Activated CD4-positive, alpha-beta T cell treated with anti-CD3 and anti-CD28 coated beads, Interleukin-2, amount 10 ng/mL, durations not matched to agents 7 days and 5 days (primary cell): ENCODE measurements at places on chromosomes 2 and 18.
A peak's percentile ranks its signal among the peaks of the same experiment; 100 is the strongest.

GRCh38 chr18:67794521-67794920, 278.0 kb upstream of the DSEL start:
- no peak overlapping the region for H3K4me3 ChIP-seq
- DNase-seq, result no peak
- H3K36me3 ChIP-seq, result no peaks in the 10 kb centered on the region
- no peaks in the 10 kb centered on the region for H3K27me3 ChIP-seq

GRCh38 chr2:195590861-195591205, 66.2 kb upstream of the SLC39A10 start:
- no peak overlapping the region for H3K27ac ChIP-seq
- H3K4me1 ChIP-seq, result peaks cover 20% of the 10 kb centered on the region
- no peak overlapping the region for H3K4me3 ChIP-seq
- H3K27me3 ChIP-seq, result no peaks in the 10 kb centered on the region
- DNase-seq, result no peak

DNA sequence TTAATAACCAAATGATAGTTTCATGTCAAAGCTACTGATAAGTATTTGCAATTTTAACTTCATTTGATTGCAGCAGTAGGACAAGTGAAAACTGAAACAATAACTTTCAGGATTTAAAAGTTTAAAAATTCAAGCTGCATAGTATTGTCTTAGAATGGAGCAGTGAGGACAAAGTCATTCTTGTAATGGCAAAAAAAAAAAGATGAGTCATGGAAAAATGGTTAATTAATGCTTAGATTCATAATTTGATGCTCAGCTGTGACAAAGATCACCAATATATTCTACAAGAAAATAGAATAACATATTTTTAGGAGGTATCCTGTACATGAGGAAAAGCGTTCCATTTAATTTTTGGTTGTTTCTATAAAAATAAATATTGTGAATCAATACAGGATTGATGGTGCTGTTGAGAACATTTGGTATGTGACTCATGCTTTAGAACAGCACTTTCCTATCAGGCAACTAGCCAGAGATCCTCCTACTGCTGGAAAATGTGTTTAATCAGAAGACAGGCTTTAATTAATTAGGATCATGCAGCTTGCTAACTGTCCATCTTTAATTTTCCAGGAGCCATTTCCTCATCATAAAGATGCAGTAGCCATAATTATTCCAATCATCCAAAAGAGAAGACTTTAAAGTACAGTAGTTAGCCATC, 239.0 kb upstream of the MMADHC start:
- H3K36me3 ChIP-seq, result no peaks in the 10 kb centered on the region
- no peak for DNase-seq
- no peaks in the 10 kb centered on the region for H3K4me1 ChIP-seq
- no peak overlapping the region for H3K27ac ChIP-seq
- H3K27me3 ChIP-seq, result no peaks in the 10 kb centered on the region

DNA sequence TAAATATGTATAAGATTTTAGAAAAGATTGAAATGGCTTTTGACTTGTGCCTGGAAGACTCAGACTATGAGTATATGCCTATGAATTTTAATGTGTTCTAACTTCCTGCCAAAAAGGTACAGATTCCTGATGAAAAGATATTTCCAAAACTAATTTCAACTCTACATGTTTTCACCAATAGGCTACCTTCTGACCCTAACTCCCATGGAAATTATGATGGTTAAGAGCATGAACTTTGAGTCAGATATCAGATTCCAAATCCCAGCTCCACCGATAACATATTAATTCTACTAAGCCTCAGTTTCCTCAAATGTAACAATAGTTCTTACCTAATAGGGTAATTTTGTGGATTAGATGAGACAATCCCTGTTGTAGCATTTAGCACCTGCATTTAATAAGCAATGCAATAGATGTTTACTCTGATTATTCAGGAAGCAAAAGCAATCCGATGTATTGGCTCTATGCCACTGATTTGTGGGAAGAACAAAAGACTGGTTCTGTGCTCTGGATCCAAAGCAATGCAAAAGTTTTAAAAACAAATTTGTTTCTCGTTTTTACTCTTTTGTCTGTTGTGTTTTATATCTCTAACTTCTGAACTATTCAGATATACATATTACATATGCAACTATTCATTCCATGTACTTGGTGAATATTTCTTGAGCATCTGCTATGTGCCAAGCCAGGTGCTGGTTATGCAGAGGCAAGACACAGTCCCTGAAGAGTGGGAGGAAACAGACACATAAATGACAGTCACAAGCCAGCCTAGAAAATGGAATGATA, 115.4 kb downstream of the GATA6 start:
- H3K4me3 ChIP-seq, result no peak overlapping the region
- H3K36me3 ChIP-seq, result no peaks in the 10 kb centered on the region
- H3K27me3 ChIP-seq, result peaks cover 2% of the 10 kb centered on the region
- DNase-seq, result no peak
- H3K4me1 ChIP-seq, result no peaks in the 10 kb centered on the region
- H3K27ac ChIP-seq, result no peak overlapping the region

GRCh38 chr18:49017813-49018553, 67.2 kb upstream of the SMAD7 start:
- no peaks in the 10 kb centered on the region for H3K36me3 ChIP-seq
- DNase-seq, result no peak
- H3K4me3 ChIP-seq, result no peak overlapping the region
- H3K27me3 ChIP-seq, result no peaks in the 10 kb centered on the region
- no peak overlapping the region for H3K27ac ChIP-seq

GRCh38 chr2:150624001-150624401, 136.5 kb upstream of the RND3 start:
- H3K4me1 ChIP-seq, result no peaks in the 10 kb centered on the region
- no peak for DNase-seq
- H3K4me3 ChIP-seq, result no peak overlapping the region
- H3K27me3 ChIP-seq, result no peaks in the 10 kb centered on the region
- no peak overlapping the region for H3K27ac ChIP-seq
- H3K36me3 ChIP-seq, result no peaks in the 10 kb centered on the region

DNA sequence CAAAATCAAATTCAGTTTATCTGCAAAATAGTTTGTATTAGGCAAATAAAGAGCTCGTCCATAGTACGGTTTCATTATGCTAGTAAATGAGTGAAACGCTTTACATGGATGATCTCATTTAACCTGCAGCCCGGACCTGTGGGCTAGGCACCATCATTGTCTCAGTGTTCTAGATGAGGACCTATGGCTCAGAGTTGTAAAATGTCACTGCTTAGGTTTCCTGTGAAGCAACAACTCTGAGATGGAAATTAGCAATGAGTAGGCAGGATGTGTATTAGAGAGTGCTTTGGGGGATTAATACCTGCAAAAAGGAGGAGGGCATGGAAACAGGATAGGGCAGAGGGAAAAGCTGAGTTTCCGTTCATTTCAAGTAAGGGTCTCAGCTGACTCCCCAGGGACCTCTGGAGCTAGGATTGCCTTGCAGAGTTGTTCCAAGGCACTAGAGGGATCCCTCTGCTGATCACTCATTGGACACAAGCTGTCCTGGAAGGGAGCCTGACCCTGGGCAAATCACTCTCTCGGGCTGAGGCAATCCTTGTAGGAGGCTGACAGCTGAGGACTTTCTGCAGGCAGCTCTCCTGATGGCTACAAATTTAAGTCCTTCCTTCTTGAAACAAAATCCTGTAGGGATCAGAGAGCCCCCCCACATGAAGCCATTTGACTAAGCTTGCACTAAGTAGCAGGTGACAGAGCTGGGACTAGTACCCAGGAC, 58.8 kb upstream of the SIX2 start:
- H3K36me3 ChIP-seq, result no peaks in the 10 kb centered on the region
- H3K4me1 ChIP-seq, result no peaks in the 10 kb centered on the region
- H3K4me3 ChIP-seq, result no peak overlapping the region

GRCh38 chr2:145431181-145431951, 911.4 kb upstream of the ZEB2 start:
- peaks cover 22% of the 10 kb centered on the region for H3K27me3 ChIP-seq
- H3K4me3 ChIP-seq, result no peak overlapping the region
- H3K27ac ChIP-seq, result no peak overlapping the region
- no peak for DNase-seq

DNA sequence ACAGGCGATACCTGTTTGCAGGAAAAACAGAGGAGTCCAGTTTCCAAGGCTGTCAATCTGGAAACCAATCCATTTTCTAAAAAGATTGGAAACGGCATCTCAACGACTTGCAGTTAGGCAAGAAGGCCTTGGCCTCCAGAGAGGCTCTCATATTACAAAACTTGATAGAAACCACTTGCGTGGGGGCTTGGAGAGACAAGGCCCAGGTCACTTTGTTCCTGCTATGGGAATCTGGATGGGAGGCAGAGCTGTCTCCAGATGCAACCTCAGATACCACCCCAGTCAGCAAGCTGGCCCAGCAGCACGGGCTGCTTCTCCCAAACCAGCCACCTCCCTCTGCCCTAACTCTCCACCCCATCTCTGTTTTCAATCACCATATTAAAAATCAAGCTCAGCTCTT, 298.8 kb downstream of the TNS1 start:
- H3K27me3 ChIP-seq, result peaks cover 6% of the 10 kb centered on the region
- no peak for DNase-seq
- H3K4me3 ChIP-seq, result no peak overlapping the region
- no peaks in the 10 kb centered on the region for H3K36me3 ChIP-seq
- no peaks in the 10 kb centered on the region for H3K4me1 ChIP-seq

- H3K36me3 ChIP-seq, result no peaks in the 10 kb centered on the region
- peaks cover 9% of the 10 kb centered on the region for H3K4me1 ChIP-seq
- no peak overlapping the region for H3K27ac ChIP-seq
- no peak for DNase-seq
- H3K27me3 ChIP-seq, result peaks cover 5% of the 10 kb centered on the region
Observed at GRCh38 chr2:217656316-217656715, 346.5 kb downstream of the TNS1 start.

DNA sequence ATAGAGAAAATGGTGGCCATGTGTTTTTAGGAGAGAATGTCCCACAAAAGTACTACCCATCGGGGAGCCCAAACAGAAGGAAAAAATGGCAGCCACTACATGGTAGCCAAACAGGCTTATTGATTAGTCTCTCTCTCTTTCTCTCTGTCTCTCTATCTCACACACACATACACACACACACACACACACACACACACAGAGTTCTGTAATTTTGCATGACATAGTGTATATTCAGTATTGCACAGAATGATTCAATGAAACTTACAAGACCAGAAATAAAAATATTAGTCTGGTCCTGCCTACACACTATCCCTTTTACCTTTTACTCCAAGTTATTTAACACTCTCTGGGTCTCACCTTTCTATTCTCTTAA, 124.8 kb upstream of the SLC39A10 start:
- peak overlapping the region; percentile 100 for H3K27ac ChIP-seq
- peak overlapping the region; percentile 89 for H3K4me3 ChIP-seq
- H3K27me3 ChIP-seq, result no peaks in the 10 kb centered on the region
- H3K4me1 ChIP-seq, result peaks cover 73% of the 10 kb centered on the region
- H3K36me3 ChIP-seq, result peaks cover 42% of the 10 kb centered on the region

DNA sequence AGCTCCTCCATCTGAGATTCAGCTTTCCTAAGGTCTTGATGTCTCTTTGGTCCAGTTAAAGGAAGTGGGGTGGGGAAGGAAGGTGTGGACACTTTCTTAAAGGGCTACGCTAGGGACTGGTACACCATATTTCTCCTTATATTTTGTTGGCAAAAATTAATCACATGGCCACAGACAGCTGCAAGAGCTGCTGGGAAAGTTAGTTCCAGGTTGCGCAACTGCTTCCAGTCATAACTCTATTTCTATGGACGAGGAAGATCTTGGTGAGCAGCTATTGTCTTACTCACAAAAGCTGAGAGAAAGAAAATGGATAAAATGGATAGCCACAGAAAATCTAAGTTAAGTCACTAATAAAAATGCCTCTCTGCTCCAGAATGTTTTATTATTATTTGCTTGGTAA, 60.7 kb upstream of the PPM1B start:
- H3K36me3 ChIP-seq, result no peaks in the 10 kb centered on the region
- H3K4me3 ChIP-seq, result no peak overlapping the region
- no peak overlapping the region for H3K27ac ChIP-seq
- H3K4me1 ChIP-seq, result peaks cover 9% of the 10 kb centered on the region

DNA sequence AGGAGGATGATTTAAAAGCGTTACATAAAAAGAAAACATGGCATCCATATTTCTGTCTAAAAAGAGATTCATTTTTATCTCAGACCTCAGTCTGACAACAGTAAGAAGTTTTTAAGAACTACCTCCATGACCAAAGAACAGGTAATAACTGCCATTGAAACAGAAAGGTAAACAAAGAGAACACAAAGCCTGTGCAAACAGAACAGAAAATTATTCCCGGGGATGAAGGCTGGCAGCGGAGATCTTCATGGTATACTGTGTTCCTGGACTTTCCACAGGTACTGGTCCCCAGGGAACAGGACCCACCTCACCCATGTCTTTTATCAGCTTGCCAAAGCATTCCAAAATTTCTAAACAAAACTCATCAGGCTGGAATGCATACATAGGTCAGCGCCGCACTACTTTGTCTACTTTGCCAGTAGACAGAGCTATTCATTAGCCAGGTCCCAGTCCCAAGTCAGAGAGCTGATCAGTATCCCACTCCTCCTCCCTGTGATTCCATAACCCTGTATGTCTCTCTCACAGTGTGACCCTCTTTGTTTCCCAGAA, 277.3 kb downstream of the MBD2 start:
- H3K4me1 ChIP-seq, result no peaks in the 10 kb centered on the region
- no peak overlapping the region for H3K27ac ChIP-seq
- no peak overlapping the region for H3K4me3 ChIP-seq
- no peaks in the 10 kb centered on the region for H3K36me3 ChIP-seq
- no peaks in the 10 kb centered on the region for H3K27me3 ChIP-seq

- peaks cover 14% of the 10 kb centered on the region for H3K4me1 ChIP-seq
- peaks cover 33% of the 10 kb centered on the region for H3K27me3 ChIP-seq
- no peak overlapping the region for H3K27ac ChIP-seq
- no peaks in the 10 kb centered on the region for H3K36me3 ChIP-seq
- DNase-seq, result no peak
Observed at GRCh38 chr2:455913-456312, 168.0 kb upstream of the ALKAL2 start.

GRCh38 chr2:213199871-213200270, 48.5 kb upstream of the IKZF2 start:
- H3K36me3 ChIP-seq, result no peaks in the 10 kb centered on the region

GRCh38 chr2:191508738-191509137, 169.2 kb upstream of the NABP1 start:
- no peak overlapping the region for H3K27ac ChIP-seq
- no peaks in the 10 kb centered on the region for H3K36me3 ChIP-seq
- H3K4me3 ChIP-seq, result no peak overlapping the region

GRCh38 chr2:62264186-62264585, 68.3 kb downstream of the B3GNT2 start:
- no peak for DNase-seq
- H3K36me3 ChIP-seq, result no peaks in the 10 kb centered on the region
- H3K4me3 ChIP-seq, result no peak overlapping the region
- peaks cover 3% of the 10 kb centered on the region for H3K27me3 ChIP-seq

- DNase-seq, result no peak
- H3K4me3 ChIP-seq, result no peak overlapping the region
- no peaks in the 10 kb centered on the region for H3K27me3 ChIP-seq
Observed at GRCh38 chr18:45342166-45342565, 273.1 kb upstream of the SLC14A2 start.

- no peak for DNase-seq
- H3K4me3 ChIP-seq, result no peak overlapping the region
- no peaks in the 10 kb centered on the region for H3K36me3 ChIP-seq
Observed at GRCh38 chr2:46461709-46462171, 17.6 kb upstream of the TMEM247 start.

GRCh38 chr2:239671471-239671870, 270.7 kb upstream of the HDAC4 start:
- H3K27me3 ChIP-seq, result no peaks in the 10 kb centered on the region
- H3K4me1 ChIP-seq, result no peaks in the 10 kb centered on the region
- H3K36me3 ChIP-seq, result no peaks in the 10 kb centered on the region
- H3K4me3 ChIP-seq, result no peak overlapping the region
- H3K27ac ChIP-seq, result no peak overlapping the region
- DNase-seq, result no peak

- H3K4me1 ChIP-seq, result peaks cover 3% of the 10 kb centered on the region
- no peaks in the 10 kb centered on the region for H3K36me3 ChIP-seq
- DNase-seq, result no peak
- H3K27me3 ChIP-seq, result peaks cover 2% of the 10 kb centered on the region
Observed at GRCh38 chr2:128581849-128582244, 263.2 kb upstream of the HS6ST1 start.
